ENCODE measurements at places on chromosomes 3 and 15.
A peak's percentile ranks its signal among the peaks of the same experiment; 100 is the strongest.

DNA sequence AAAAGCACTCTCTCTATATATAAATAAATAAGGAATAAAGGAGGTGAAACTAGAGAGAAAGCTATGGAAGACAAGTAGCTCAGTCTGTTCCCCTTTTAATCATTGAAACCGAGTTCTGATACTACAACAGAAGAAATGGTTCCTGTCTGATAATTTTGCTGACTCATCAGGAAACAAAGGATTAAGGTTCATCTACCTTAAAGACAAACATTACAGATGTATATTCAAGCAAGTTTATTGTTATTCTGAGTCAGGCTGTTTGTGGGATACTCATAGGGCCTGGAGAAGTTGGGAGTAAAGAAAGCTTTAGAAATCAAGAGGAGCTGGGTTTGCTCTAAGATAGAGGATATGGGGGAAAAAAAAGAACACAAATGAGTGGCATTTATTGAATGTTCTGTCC lies 566.0 kb downstream of the ROBO2 start:
- DNase-seq, result no peak

GRCh38 chr3:124144035-124144814 lies 152.3 kb upstream of the ROPN1 start:
- DNase-seq, result no peak

DNA sequence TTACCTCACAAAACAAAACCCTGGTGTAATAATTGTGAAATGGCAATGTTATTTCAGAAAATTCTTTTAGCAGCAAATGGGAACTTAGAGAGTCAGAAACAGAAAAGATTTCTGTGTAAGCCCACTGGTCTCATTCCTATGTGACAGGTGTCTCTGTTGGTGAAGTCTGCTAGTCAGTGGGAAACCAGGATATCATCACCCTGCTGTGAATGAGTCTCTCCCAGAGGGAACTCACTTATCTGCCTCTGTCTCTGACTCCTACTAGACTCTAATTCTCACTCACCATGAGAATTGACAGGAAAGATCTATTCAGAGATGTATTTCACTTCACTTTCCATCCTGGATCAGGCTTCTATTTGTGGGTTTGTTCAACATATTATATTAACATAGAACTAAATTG lies 266.0 kb downstream of the EPHA3 start:
- no peak for DNase-seq

GRCh38 chr3:122396511-122396910 lies 12.5 kb downstream of the FAM162A start:
- no peak for DNase-seq

GRCh38 chr3:46433841-46434240 lies 26.8 kb downstream of the CCRL2 start:
- DNase-seq, result no peak

GRCh38 chr15:77145370-77145769 lies 74.5 kb upstream of the TSPAN3 start:
- no peak for DNase-seq

GRCh38 chr3:187327845-187328244 lies 36.3 kb upstream of the MASP1 start:
- no peak for DNase-seq

DNA sequence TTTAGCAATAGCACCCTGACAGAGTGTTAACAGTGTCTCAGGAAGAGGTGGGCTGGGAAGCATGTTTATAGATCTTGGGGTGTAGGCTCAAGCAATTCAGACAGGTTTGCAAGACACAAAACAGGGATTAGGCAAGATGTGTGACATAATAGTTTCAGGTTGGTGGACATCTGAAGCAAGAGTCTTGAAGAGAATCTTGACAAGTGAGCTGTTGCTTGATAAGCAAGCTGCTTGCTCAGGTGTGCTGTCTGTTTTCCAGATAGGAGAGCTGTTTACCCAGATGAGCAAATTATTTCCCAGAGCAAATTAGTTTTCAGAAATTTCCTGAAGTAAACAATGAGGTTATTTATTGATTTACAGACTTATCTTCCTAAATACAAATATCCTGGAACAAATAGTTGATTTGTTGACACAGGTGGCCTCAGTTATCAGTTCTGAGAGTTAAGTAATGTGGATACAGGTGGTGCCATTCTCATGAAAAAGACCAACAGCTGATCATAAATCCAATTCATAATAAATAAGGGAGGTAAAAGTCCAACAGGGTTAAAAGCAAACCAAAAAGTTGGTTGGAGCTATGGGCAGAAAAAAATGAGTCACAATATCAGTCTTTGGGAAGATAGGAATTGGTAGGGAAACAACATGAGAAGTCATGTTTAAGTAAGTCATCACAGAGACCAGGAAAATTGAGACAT lies 437.3 kb downstream of the TBL1XR1 start:
- no peak for DNase-seq

DNA sequence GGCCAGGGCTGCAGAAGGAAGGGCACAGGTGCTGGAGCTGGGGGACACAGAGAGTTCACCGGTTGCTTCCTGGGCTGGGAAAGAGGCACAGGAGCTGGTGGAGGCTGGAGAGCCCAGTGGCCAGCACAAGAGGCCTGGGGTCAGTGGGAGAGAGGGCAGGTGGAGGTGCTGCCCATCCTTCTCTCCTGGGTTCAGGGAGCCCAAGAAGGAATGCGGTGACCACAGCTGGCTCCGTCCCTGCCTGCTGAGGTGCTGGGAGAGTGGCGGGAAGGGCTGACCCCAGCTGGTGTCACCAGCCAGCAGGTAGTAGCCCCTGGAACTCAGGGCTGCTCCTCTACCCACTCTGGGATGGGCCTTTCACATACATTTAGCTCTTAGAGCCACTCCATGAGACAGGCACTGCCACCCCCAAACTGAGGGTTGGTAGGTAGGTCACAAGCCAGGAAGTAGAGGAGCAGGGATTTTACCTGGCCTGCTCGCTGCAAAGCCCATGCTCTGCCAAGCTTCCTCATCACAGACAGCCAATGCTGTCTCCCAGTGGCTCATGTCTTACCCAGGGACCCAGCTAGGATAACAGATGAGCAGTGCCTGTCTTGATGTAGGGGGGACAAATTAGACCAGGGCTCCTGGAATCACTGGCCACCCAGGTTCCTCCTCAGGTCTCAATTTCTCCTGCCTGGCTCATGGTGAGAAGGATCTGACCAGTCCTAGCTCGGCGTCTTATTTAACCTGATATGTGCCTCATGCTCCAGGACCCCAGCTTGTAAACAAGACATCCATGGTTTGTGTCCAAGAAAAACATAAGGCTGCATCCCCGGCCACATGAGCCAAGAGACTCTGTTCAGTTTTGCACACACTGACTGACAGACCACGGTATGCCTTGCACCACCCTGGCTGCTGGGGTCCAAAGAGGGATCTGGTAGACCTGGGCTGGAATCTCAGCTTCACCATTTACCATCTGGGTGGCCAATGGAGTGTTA lies 119.2 kb downstream of the CORO2B start:
- DNase-seq, result no peak

DNA sequence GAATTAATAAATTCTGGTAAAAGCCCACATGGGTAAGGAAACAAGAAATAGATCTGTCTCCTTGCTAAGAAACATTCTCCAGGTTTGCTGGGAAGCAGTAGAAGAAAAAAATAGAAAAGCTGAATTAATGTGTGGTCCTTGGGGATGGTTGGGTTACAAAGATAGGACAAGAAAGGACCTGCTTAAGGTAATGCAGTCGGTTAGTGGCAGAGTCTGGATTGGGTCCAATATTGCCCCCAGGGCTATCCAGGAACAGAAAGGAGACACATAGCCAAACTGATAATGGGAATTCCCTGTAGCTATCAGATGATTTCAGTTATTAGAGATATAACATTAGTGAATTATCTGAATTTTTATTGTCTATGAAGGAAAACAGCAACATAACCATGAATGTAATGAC lies 584.3 kb downstream of the ROBO1 start:
- no peak for DNase-seq

DNA sequence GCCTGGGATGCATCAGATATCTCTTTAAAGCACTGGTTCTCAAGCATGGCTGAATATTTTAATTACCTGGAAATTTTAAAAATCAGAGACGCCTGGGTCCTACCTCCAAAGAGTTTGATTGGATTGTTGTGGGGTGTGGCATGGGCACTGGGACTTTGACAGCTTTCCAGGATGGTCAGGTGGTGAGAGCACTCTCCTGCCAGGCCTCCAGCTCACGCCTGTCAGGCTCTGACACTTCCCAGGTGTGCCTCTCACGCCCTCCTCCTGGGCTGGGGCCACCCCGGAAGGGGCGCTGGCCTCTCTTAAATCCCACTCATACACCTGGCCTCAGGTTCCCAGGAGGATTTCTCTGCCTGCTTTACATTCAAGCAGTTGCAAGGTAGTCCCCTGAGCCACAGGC lies 48.5 kb downstream of the AMOTL2 start:
- DNase-seq, result no peak

DNA sequence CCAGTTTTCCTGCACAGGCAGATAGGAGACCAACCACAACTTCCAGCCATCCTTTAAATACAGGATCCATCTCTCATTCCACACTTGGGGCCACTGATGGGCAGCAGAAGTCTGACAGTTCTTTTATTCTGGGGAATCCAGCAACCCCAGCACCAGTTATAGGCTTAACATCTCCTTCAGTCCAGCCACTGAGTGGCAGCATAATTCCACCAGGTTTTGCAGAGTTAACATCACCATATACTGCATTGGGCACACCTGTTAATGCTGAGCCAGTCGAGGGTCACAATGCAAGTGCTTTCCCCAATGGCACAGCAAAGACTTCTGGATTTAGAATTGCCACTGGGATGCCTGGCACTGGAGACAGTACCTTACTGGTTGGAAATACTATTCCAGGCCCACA lies 2.9 kb downstream of the NPAP1 start:
- DNase-seq, result no peak

GRCh38 chr3:14852717-14853116 lies 34.0 kb downstream of the FGD5 start:
- DNase-seq, result no peak

DNA sequence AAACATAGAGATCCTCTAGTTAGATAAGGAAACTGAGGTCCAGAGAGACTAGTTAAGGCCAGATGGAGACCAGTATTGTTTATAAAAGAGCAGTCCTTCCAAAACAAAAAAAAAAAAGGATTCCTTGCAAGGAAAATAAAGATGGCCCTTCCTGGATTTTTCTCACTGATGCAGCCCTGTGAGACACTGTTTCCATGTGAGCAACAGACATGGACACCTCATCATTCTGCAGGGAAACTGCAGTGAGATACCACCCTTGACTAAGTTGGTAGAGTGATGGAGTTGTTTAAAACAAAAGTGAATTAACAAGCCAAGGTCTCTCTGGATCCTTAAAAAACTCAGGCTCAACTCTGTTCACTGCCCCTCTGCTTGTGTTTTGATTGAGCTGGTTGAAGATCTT lies 65.6 kb upstream of the MYZAP start:
- DNase-seq, result no peak

GRCh38 chr3:4454142-4454541 lies 12.9 kb downstream of the SUMF1 start:
- no peak for DNase-seq

DNA sequence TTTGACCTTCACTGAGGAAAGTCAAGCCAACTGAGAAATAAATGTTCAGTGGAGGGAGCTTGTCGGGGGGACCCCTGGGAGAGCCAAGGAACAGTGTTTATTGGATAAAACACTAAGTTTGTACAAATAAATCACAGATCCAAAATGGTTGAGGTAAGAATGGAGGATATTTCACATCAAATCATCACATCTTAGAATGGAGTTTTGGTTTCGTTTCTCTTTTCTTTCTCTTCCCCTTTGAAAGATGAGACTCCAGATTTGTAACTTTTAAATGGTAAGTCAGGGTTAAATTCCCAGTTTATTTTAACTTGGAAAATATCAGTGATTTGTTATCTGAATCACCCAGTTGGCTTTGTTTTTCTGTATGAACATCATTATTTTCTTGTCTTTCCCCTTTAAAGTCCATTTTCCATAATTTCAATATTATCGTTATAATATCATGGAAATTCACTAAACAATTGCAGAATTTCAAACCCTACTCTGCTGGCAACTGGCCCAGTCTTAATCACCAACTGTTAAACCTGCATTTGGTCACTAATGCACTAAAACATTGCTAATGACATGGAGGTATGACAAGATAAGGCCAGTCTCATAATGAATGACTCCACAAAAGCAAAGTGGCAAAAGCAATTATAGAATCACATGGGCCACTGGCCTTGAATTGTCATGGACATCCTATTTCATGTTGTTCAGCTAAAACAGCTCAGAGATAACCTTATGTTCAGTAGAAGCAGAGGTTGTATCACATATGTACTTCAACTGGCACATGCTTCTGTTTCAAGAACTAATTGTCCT lies 295.1 kb downstream of the SHOX2 start:
- no peak for DNase-seq

DNA sequence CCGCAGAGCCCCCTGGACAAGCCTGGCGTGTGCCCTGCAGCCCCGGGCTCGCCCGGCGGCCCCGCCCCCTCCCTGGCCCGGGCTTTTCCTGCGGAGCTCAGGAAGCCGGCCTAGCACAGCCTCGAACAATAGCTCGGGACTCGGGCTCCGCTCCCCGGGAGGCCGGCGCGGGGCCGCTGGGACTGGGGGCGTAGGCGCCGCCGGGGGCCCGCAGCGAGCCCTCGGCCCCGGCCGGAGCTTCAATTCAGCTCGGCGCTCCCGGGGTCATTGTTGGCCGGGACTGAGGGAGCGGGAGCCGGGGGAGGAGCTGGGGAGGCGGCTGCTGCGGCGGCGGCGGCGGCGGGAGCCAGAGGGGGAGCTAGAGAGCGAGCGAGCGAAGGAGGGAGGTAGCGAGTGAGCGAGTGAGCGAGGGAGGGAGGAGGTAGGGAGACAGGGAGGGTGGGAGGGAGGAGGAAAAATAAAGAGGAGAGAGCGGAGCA lies 41.0 kb upstream of the ROPN1 start:
- DNase-seq, result peak; percentile 80

GRCh38 chr3:97942801-97943546 lies 29.3 kb downstream of the RIOX2 start:
- no peak for DNase-seq

DNA sequence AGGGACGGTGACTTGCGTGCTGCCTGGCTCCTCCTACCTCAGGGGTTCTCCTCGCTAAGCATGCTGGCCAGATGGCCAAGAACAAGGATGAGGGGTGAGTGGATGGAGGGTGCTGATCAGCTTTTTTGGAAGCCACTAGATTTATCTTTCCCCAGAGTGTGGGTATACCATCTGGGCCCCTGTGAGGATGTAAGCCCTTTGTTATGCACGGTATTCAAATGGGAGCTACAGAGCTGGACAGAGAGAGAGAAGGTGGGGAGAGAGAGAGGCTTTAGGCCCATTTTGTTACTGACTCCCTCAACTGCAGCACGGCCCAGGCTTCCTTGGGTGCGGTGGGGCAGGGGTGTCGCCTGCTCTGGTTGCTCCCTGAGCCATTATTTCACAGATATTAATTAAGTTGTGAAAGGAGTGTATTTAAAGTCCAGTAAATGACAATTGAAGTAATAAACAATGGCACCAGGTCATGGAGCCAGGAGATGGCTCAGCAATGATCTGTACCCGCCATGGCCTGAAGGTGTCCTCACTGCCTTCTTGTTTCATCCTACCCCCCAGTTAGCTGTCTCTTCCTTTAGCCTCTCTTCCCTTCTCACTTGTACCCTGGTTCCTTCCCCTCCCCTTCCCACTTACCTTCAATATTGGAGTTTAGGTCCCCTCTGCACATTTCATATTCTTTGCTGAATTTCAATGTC lies 158.0 kb downstream of the CLSTN2 start:
- no peak for DNase-seq
